ENCODE measurements at places on chromosomes 7 and 10.

- DNase-seq, result no peak
Observed at GRCh38 chr7:93315896-93316295, 83.7 kb downstream of the VPS50 start.

- DNase-seq, result no peak
Observed at GRCh38 chr10:86726677-86726999, 29.8 kb upstream of the BMPR1A start.

GRCh38 chr7:22572292-22572691, 72.3 kb upstream of the STEAP1B start:
- DNase-seq, result no peak

- peak; percentile 5 for DNase-seq
Observed at GRCh38 chr7:152759949-152760853, 649 bp downstream of the ACTR3B start.

GRCh38 chr10:78859769-78860168, 209.0 kb upstream of the ZMIZ1 start:
- no peak for DNase-seq

DNA sequence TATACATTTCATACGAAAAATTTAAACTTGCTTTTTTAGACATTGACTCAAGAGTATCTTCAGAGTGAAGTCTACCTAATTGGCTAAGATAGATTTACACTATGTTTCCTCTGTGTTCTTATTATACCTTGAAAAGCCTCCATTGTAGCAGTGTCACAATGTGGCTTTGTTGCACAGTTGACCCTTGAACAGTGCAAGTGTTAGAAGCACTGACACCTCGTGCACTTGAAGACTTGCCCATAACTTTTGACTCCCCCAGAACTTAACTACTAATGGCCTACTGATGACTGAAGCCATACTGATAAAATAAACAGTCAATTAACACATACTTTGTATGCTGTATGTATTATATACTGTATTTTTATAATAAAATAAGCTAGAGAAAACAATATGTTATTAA, 84.3 kb downstream of the CPED1 start:
- DNase-seq, result no peak

- no peak for DNase-seq
Observed at GRCh38 chr10:91146146-91146545, 74.3 kb upstream of the PCGF5 start.

DNA sequence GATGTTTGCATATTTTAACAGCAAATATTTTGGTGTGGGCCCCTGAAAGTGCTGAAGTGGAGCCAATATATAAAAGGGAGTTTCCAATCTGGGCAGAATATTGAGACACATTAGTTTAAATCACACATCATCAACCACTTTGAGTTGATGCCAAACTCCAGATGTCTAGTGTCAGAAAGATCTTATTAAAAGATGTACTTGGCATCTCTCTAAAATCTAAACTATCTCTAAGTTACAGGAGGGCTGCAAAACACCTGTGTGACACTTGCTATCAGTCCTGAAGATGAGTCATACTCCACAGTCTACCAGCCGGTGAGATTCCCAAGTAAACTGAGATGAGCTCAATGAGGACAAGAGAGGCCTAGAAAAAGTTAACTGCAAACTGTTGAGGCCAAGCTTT, 11.4 kb downstream of the JAZF1 start:
- no peak for DNase-seq

DNA sequence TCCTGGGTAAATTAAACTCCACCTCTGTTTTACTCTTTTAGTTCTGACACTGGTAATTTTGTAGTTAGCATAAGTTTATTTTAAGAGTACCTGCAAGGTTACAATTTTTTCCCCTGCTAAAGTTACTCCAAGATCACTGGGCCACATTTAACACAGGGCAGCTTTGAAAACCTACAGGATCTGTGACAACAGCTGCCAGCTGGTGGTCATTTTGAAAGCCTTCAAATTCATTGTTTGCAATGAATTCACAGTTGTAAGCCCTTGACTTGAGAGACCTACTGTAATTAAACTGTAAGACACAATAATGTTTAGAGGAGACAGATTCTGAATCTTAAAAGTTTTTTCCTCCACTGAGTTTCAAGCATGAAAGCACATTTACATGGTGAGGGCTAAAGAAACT, 129.6 kb downstream of the CNOT4 start:
- DNase-seq, result no peak

GRCh38 chr7:79461660-79462059, 8.2 kb upstream of the MAGI2 start:
- DNase-seq, result no peak

GRCh38 chr7:7965301-7965700, 3.3 kb upstream of the GLCCI1 start:
- DNase-seq, result no peak

GRCh38 chr10:113533801-113534200, 19.1 kb upstream of the HABP2 start:
- DNase-seq, result no peak

DNA sequence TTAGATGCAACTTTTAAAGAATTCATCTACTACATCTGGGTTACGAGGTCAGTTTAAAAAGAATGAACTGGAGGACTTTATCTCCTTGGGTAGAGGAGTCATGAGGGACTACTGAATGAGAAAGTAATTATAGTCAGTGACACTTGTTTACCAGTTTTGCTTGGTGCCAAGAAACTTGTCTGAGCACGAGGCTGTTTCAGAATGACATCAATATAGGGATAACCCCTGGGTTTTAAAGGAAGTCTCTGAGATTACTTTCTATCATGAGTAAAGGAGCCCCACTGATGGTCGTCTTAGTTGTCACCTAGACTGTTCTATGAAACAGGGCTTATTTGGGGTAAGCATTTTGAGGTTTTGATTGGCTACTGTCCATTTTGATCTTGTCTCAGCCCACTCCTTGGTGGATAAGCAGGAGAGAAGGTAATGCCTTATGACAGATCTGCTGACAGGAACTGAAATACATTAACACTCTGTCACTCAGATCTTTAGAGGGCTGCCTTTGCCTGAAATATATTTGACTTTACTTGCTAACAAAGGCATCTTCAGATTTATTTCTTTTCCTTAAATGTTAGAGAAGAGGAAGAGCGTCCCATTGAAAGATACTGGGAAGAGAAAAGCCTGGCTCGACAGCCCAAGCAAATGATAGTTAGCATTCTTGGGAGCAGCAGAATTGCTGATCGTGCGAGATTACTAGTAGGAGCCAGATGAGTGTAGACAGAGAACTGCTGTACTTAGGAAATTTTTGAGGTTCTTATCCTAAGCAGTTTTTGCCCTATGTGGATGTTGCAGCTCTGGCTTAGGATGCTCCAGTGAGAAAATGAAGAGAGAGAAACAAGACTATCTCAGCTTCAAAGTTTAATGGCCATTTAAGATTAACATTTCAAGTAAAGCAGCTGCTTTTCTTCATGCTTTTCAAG, 299.2 kb upstream of the LRGUK start:
- DNase-seq, result no peak

- no peak for DNase-seq
Observed at GRCh38 chr10:114408112-114408967, 4.0 kb upstream of the AFAP1L2 start.

DNA sequence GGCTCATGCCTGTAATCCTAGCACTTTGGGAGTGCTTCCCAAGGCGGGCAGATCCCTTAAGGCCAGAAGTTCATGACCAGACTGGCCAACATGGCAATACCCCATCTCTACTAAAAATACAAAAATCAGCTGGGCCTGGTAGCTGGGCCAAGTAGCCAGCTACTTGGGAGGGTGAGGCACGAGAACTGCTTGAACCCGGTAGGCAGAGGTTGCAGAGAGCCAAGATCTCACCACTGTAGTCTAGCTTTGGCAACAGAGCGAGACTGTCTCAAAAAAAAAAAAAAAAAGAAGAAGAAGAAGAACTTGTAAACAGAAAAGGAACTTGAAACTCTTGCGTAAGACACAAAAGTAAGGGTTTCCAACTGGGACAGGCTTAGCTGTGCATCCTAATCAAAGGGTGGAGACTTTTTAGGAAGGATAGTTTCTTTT, 5.6 kb upstream of the IFIT2 start:
- no peak for DNase-seq

DNA sequence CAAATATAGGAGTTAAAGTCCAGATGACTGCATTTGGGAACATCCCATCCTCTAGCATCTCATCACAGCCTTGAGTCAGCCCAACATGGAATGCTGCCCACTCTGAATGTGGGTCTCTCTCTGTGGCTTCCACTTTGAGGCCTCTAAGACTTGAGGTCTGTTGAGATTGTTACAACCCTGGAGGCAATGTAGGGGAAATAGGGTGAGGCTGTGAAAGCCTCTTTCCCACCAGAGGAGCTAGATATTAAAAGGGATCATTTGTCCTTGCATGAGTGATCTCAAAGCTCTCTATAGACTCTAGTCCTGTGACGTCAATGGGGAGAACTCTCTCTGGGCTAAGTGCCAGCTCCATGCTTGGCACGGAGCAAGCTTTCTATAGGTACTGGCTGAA, 6.4 kb upstream of the GOLGA7B start:
- no peak for DNase-seq

DNA sequence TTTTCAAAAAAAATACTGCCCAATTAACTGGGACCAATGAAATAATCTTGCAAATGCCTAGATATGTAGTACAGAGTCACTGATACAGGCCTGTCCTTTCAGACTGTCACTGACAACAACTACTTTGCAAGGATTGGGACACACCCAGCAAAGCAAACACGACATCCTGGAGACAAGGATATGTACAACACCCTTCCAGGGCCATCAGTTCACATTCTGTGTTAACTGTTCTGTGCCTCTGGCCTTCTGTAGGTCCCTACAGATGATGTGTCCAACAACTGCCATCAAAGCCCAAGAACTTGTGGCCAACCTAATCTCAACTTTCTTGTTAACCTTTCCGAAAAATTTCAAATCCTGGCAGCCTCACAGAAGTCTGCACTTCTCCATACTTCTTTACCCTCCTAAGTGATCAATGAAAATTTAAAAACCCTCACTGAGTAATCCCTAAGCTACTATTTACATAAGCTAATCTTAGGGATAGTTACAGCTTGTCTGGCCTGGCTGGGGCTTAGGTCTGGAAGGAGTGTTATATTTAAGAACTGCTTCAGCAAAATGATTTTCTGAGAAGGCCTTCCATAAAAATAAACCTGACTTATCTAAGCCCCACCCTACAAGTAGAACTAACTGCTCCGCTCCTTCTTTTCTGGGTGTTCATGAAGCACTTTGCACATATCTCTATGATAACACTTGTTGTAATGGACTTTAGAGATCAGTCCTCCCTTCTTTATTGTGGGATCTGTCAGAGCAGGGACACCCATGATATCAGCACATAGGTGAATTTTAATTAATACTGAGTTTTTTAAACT, 21.0 kb downstream of the COBL start:
- DNase-seq, result no peak

DNA sequence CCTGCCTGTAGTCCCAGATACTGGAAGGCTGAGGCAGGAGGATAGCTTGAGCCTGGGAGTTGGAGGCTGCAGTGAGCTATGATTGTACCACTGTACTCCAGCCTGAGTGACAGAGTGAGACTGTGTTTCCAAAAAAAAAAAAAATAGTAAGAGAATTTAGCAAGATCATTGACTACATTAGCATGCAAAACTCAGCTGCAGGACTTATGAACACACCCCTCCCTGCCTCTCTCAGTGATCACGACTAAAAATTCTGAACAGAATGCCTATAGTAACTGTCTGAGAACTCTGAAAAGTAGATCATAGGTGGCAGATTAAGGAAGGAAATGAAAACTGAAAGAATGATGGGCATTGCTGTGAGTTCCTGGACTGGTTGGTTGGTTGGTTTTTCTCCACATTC, 50.5 kb downstream of the MYL10 start:
- DNase-seq, result no peak

- DNase-seq, result no peak
Observed at GRCh38 chr7:155872678-155873369, 60.6 kb upstream of the SHH start.

DNA sequence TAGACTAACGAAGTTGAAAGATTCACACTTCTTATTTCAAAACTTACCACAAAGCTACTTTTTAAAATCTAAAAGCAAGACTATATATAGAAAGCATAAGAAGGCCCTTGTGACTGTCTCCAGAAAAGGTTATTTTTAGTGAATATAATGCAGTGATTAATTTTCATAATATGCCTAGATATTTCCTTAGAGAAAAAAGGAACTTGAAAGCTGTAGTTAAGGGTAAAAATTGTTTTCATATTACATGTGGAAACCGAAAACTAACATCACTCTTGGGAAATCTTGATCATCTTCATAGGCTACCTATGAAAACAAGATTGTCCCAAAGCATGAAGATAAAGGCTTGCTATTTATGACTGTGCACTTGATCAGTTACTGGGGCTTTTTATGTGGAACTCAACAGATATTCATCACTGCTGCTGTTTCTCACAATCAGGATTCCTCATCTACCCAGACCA, 223.2 kb downstream of the SH2D4B start:
- DNase-seq, result no peak

GRCh38 chr10:72097448-72098300, 9.3 kb upstream of the SPOCK2 start:
- no peak for DNase-seq

GRCh38 chr7:141695803-141696289, 6.1 kb downstream of the DENND11 start:
- DNase-seq, result no peak

GRCh38 chr7:134014935-134015334, 112.2 kb upstream of the LRGUK start:
- DNase-seq, result no peak

- DNase-seq, result no peak
Observed at GRCh38 chr7:87111877-87112276, 40.4 kb upstream of the DMTF1 start.

DNA sequence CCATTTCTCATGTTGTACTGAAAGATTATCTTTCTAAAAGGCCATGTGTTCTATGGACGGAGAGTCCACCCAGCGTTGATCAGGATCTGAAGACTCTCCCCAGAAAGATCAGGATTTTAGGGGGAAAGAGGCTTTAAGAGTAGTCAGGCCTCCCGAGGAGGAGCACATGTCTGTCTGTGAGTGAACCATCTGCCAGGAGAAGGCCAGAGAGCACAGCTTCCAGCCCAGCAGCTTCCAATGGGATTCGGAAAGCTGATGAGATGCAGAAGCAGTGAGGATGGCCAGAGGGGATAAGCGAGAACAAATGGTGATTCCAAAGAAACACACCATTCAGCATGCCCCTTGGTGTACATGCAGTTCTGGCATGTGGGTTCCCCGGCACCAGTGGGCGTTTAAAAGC, 88.5 kb upstream of the TCERG1L start:
- no peak for DNase-seq

- no peak for DNase-seq
Observed at GRCh38 chr10:43076311-43076875, 476 bp upstream of the RET start.

GRCh38 chr7:98831641-98832221, 38.1 kb downstream of the TMEM130 start:
- DNase-seq, result peak; percentile 9

GRCh38 chr10:972763-973162, 15.5 kb upstream of the GTPBP4 start:
- DNase-seq, result no peak

GRCh38 chr7:101630591-101630990, 1.5 kb upstream of the MYL10 start:
- DNase-seq, result no peak
